ENCODE measurements at places on chromosomes 5 and 9.

GRCh38 chr5:126610160-126610559 lies 9.4 kb downstream of the PHAX start:
- DNase-seq = no peak

GRCh38 chr9:128271112-128271511 lies 4.7 kb downstream of the GOLGA2 start:
- DNase-seq = no peak

GRCh38 chr5:157659868-157660660 lies 7.8 kb upstream of the SOX30 start:
- no peak for DNase-seq

- no peak for DNase-seq
These were observed 428.2 kb downstream of the ENC1 start for GRCh38 chr5:74212336-74212735.

DNA sequence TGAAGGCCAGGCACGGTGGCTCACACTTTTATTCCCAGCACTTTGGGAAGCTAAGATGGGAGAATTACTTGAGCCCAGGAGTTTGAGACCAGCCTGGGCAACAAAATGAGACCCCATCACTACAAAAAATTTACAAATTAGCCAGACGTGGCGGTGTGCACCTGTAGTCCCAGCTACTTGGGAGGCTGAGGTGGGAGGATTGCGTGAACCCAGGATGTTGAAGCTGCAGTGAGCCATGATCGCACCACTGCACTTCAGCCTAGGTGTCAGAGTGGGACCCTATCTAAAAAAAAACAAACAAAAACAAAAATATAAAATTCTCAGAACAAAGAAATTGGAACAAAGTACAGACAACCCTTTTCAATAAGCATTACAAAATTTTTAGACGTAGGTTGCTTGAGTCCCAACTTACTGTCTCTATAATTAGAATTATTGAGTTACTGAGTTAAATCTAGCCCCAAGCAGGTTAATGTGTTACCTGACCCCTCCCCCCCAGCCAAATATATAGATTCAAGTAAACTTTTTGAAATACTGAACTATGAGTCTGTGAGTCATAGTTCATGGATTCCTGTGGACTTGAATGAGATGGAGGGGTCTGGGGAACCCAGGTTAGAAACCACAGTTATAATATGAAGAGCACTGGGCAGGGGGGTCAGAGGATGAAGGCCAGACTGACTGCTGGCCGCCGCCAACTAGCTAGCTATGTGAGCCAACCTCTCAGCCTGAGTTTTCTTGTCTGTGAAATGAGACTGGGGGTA lies 173.1 kb downstream of the AOPEP start:
- DNase-seq = no peak

DNA sequence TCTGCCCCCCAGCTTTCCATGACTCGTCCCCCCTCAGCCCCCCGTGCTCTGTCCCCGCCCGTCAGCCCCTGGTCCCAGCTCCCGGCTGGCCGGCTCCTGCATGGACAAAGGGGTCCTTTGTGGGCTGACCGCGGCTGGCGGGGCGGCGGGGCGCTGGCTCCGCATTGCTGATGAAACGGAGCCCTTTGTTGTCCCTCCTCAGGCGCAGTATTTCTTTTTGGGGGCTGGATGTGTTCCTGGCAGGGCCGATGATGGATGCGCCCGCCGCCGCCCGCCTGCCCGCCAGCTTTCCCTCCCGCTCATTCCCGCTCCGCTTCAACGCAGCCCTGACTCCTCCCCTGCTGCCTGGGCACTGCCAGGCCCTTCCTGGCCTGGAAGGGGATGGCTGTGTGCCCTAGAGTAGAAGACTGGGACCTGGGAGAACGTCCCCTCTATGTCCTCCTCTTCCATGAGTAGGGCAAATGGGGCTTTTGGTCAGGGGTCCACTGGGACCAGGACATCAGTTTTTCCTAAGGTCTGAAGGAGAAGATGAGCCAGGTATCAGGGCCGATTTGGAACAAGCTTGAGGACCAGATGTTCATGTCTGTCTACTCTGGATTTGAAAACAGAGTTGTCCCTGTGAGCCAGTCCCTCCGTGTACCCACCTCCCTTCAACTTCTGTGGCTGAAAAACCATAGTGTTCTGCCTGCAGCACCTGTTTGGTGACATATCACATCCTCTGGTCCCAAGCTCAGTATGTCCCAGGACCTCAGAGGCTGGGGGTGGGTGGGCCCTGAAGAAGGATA lies 29.0 kb downstream of the CXXC5 start:
- DNase-seq = no peak

DNA sequence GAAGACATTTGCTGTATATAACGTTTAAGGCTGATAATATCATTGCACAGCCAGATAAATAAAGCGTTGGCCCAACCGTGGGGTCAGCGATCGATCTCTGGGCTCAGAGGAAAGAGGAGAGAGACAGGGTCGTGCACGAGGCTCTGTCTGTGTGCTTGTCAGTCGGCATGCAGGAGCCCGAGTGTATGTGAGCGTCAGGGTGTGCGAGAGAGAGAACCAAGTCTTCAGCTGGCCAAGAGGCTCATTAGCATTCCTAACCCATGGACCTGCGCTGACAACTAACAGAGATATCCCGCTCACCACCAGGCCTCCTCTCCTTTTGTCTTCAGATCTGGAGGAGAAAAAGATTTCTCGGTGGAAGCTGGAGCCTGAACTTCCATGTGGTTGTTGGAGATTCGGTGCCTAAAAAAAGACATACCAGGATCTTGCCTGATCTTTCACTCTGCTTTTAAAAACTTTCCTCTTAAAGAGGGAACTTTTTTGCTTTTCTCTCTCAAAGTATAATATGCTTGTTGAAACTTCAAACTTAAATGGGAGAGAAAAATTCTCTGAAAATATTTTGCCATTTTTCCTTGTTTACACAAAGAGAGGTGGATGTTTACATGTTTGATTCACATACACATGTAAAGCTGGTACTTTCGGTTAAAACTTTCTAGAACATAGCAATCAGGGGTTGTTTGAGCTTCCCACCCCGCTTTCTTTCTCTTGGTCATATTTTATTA lies 16.5 kb downstream of the NR2F1 start:
- DNase-seq = no peak

- DNase-seq = no peak
These were observed 131.4 kb downstream of the MRPL36 start for GRCh38 chr5:1668141-1668721.

DNA sequence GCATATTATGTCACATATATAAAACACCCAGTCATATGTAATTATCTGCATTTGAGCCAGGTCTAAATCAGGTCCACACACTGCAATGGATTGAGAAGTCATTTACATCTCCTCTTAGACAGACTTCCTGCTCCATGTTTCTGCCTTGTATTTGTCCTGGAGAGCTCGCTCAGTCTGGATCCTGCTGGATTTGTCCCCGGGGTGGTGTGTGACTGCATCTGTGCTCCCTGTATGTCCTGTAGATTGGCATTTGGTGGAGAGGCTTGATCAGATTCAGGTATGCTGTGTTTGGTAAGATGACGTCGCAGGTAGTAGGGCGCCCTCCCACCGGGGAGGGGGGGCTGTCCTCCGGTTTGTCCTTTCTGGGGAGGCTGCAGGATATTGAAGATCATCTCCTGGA lies 33.6 kb upstream of the IER5L start:
- DNase-seq = no peak

GRCh38 chr5:176180339-176180738 lies 57.9 kb upstream of the SIMC1 start:
- no peak for DNase-seq

DNA sequence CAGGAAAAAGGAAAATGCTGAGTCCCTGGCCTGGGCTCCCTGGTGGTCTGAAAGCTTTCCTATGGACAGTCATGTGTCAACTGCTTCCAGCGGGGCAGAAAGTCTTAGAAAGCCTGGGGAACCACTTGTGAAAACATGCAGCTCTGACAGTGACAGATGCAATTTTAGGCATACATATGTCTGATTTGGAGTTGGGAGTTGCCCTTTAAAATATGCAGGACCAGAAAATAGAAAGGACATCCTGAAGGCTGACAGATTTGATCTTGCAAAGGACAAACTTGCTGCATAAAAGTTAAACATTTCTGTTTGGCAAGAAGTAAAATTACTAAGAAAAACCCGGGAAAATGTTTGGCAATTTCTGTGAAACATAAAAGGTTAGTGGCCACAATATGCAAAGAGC lies 23.8 kb downstream of the GADD45G start:
- DNase-seq = no peak

GRCh38 chr5:91183743-91184142 lies 199.4 kb downstream of the ARRDC3 start:
- DNase-seq = no peak

- DNase-seq = no peak
These were observed 144.3 kb downstream of the ACTBL2 start for GRCh38 chr5:57338068-57338867.

DNA sequence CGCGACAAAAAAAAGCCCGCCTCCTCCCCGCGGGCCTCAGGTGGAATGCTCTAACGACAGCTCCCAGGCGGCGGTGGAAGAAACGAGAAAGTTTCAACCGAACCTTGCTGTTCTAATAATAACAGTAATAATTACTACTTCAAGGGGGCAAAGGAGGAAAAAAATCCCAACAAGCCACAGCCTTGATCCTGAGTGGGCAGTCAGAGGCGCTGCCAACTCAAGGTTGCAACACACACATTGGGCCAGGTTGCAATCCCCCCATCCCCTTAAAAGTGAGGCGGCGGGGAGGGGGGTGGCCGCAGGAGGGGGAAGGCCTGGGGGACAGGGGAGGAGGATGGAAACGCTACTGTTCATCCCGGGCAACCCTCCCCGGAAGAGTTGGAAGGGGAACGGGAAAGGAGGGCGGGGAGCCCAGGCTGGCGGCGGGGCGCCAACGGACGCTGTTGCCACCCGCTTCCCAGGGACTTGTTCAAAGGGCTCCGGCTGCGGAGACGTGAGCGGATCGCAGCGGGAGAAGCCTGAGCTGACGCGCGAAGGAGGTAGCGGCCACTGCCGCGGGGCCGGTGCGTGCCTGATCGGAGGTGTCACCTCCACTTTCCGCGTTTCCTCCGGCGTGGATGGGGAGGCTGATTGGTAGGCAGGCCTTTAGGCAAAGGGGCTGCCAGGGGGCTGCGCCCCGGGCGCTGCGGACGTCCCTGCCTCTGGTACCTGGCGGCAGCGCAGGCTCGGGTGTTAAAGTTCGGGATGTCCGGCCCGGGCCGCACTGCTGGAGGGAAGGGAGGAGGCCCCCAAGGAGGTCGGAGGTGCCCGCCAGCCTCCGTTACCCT lies 647 bp downstream of the SMARCA2 start:
- peak; percentile 32 for DNase-seq

DNA sequence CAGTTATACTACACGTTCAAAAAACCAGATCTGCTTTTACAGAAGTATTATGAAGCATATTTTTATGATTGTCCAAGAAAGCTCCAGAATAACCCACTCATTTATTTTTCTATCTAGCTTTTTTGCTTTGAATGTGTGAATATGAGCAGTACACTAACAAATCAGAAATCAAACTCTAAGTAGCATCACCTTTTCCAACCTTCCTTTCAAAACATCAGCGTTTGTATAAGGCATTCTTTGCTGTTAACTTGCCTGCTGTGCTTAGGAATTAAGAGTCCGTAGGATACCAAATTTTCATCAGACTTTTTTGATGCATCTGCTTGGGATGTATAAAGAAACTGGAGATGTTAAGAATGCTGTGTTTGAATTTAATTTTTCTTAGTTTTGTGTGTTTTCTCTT lies 3.8 kb downstream of the TLE4 start:
- no peak for DNase-seq

GRCh38 chr5:74556631-74557595 lies 83.6 kb downstream of the ENC1 start:
- no peak for DNase-seq

- no peak for DNase-seq
These were observed 1060.5 kb upstream of the DMAC1 start for GRCh38 chr9:8860086-8860485.

DNA sequence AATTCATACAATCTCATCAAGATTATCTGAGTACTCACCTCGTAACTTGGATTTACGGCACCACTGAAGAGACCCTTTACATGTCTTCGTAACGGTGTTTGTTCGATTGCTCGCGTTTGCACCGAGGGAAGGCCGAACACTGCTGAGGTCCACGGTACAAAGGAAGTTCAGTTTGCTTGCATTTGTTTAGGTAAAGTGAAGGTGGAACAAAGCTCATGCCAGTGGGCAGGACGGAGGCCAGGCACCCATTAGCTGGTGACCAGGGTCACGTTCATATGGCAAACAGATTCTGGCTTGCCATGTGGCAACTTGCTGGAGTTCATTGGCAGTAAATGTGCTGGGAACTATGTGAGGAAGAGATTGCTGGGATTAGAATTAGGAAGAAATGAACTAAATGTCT lies 164.8 kb downstream of the MACROH2A1 start:
- no peak for DNase-seq

- DNase-seq = no peak
These were observed 471.3 kb downstream of the LRRC70 start for GRCh38 chr5:63049935-63050334.

DNA sequence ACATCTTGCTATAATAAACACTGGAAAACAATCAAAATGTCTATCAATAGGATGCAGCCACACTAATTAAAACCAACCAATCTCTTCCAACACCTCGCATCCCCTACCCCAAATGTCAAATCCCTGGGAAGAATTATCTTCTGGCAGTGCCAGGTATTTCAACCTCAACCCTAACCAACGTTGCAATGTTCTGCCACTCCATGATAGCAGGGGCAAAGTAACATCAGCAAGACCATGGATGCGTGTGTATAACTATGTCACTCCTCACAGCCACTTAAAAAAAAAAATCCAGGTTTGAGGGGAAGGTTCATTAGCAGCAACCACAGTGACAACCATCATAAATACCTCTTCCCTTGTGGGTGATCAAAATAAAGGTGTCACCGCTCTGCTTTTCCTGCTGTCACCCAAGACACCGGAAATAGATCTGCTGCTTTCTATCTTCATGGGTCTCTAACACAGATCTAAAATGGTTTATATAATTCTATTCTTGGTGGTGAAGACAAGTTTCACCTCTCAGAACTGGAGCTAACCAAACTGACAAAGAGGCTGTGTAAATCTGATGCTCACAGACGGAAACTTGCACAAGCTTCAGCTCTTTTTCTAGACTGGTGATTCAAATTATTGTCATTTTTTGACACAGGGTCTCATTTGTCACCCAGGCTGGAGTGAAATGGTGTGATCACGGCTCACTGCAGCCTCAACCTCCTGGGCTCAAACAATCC lies 9.9 kb downstream of the HSPA9 start:
- DNase-seq = peak; percentile 67

DNA sequence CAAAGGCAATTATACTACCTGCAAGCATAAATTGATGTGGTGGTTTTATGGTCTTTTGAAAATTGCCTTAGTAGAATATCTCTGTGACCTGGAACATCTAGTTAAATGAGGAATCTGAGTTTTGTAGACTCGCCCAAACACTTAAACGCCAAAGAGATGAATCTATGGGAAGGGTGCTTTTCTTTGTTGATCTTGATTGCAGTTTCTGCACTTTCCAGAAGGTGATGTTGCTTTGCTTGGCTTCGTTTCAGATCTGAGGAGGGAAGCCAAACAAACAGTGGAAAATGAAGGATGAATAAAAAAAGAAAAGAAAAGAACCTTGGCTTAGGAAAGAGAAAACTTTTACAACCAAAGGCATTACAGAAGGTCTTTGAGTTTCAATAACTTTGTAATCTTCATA lies 1021.2 kb downstream of the NR2F1-AS1 start:
- no peak for DNase-seq
